ENCODE measurements at places on chromosomes 2 and 18. TPM values are rescaled to one million over a fixed set of nuclear protein-coding genes. Genes with fewer than 3 reads are reported as not detected.

DNA sequence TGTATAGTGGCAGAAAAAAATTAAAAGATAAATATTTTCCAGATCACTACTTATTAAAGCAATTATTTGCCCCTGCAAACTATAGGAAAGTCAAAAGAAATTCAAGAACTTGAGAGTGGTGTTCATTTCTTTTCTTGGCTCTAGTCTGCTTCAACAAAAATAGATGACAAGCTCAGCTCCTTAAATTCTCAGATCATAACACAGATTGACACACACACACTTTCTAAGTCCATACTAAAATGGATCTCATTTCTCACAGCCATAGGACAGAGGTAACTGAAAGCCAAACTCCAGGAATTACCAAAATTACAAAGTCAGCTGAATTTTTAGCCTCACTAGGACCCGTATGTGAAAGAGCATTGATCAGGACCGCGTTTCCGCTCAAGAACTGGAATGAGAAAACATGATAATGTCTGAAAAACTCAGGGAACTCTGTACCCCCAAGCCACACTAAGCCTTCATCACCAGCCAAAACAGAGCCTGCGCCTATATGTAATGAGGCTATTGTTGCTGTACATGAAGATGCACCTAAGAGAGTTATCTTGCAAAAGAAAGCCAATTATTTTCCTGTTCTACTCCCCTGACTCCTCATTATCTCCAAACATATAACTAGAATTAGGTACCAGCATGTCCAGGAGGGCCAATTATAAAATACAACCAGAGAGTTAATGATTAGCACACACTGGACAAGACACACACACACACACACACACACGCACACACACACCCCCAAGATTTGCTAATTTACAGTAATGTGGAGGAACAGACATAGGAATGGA lies 16.5 kb upstream of the EFR3B start:
- no peak for DNase-seq

- DNase-seq: no peak
Observed at GRCh38 chr2:205931388-205931787, 154.6 kb downstream of the INO80D start.

- DNase-seq: no peak
Observed at GRCh38 chr2:33488178-33488690, 11.8 kb downstream of the RASGRP3 start.

DNA sequence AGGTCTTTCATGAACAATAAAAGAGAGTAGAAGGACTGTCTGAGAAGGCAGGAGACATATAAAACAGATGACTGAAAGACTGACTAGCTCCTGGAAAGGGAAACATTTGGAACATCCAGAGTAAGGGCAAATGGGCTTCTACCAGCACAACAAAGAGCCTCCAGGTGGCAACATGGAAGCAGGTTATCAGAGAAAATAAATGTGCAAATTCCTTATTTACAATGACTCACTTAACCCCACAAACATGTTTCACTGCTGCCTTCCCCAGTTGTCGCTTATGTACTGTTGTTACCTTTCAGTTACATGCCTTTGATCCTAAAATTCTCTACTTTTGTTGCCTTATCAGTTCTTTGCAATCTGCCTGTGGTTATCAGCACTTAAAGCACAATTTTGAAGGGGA lies 117.0 kb downstream of the HIBCH start:
- DNase-seq: no peak

- no peak for DNase-seq
Observed at GRCh38 chr2:212935752-212936151, 215.7 kb downstream of the IKZF2 start.

- DNase-seq: no peak
Observed at GRCh38 chr2:72669121-72669520, 156.7 kb downstream of the EXOC6B start.

DNA sequence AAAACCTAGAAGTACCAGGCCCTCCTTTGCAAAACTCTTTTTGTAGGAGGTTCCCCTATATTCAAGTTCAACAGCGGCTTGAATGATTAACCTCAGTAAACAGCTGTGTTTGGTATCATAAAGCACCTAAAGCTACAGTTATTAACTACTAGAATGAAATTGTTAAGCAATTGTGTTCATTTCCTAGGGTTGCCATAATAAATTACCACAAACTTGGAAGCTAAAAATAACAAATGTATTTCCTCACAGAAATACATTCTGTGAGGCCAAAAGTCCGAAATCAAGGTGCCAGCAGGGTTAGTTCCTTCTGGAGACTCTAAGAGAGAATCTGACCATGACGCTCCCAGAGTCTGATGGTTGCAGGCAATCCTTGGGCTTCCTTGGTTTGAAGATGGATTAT lies 202.1 kb upstream of the ACVR2A start:
- no peak for DNase-seq

GRCh38 chr2:133447303-133447702 lies 121.0 kb downstream of the NCKAP5 start:
- no peak for DNase-seq

DNA sequence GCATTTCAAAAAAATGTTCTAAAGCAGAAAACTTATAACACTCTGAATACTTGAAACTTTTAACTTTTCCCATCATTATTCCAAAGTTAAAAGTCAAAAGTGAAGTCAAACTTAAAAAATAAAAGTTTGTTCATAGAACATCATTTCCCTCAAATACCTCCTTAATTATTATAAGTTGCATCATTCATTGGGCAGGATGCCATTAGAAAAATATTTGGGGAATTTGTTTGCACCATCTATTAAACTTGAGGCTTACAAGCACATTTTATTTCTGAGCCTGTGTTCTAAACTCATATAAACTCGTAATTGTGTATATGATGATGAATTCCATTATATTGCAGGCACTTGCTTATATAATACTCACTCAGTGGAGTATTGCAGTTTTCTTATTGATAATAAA lies 588.0 kb upstream of the NRXN1 start:
- no peak for DNase-seq

DNA sequence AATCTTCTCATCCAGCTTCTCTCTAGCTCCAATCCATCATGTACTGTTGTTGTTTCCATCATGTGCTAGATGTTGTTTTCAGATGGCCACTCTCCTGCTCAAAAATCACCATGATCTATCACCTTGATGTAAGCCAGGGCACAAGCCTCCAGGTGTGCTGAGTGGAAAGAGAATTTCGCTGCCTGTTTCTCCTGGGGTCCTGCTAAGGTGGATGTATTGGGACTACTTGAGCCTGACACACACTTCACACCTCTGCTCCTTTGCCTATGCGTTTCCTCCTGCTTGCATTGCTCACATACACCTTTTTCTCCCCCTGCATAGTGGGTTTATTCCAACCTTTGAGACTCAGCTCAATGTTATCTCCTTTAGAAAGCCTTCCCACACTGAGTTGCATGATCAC lies 287.6 kb downstream of the CYRIA start:
- DNase-seq: no peak

GRCh38 chr2:47249157-47249900 lies 94.2 kb upstream of the STPG4 start:
- DNase-seq: no peak

- no peak for DNase-seq
Observed at GRCh38 chr18:22132258-22132657, 37.1 kb upstream of the GATA6 start.

GRCh38 chr18:60372596-60372995 lies at the start of gene MC4R:
TSS of gene MC4R (minus strand) at chr18:60372775. CDS start at chr18:60372349, 426 bp downstream.
- no peak for DNase-seq

- no peak for DNase-seq
Observed at GRCh38 chr2:16656784-16657391, 8.7 kb downstream of the CYRIA start.

GRCh38 chr2:241891315-241891987 lies 21.9 kb downstream of the RTP5 start:
- DNase-seq: no peak

DNA sequence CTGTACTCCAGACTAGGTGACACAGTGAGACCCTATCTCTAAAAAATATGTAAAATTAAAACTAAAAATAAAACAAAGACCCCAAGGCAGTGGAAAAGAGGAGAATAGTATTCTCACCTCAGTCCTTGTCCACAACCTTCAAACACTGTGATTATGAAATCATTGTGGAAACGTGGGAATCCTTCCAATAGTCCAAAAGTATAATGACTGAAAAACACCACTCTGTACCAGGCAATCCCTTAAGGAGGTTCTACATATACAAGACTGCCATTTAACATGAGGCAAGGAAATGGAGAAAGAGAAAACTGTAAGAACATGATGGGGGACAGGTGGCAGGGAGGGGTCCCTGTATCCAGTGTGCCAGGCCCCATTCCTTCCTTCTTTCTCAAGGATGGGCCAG lies 66.1 kb downstream of the ACVR1 start:
- no peak for DNase-seq

- DNase-seq: peak; percentile 53
Observed at GRCh38 chr2:174577967-174578589, 19.5 kb downstream of the WIPF1 start.

Gene SMYD1
- not detected for total RNA-seq

Gene TUBB8B
- total RNA-seq: not detected

Gene B3GNT7
- 0.24 TPM for total RNA-seq

Gene ACOXL
- 0.30 TPM for total RNA-seq

Gene PLEK
- 2.6 TPM for total RNA-seq

Gene CEP192
- total RNA-seq: 14.6 TPM

Gene MAP3K19
- not detected for total RNA-seq

Gene MOB4
- 23.8 TPM for total RNA-seq

Gene NT5C1B
- not detected for total RNA-seq

Gene MC2R
- total RNA-seq: not detected

Data from activated T-cell treated with anti-CD3 and anti-CD28 coated beads, Interleukin-2, amount 50 U/mL, for 4 hours (primary cell).